ENCODE measurements at places on chromosomes 7 and 10.

GRCh38 chr10:369684-370448 lies 234.6 kb downstream of the ZMYND11 start:
- DNase-seq = no peak

- DNase-seq = no peak
Measured at GRCh38 chr10:133526957-133527588, at the start of gene CYP2E1. Gene CYP2E1 (plus strand): TSS chr10:133527363. CDS start chr10:133527396, 33 bp downstream.

DNA sequence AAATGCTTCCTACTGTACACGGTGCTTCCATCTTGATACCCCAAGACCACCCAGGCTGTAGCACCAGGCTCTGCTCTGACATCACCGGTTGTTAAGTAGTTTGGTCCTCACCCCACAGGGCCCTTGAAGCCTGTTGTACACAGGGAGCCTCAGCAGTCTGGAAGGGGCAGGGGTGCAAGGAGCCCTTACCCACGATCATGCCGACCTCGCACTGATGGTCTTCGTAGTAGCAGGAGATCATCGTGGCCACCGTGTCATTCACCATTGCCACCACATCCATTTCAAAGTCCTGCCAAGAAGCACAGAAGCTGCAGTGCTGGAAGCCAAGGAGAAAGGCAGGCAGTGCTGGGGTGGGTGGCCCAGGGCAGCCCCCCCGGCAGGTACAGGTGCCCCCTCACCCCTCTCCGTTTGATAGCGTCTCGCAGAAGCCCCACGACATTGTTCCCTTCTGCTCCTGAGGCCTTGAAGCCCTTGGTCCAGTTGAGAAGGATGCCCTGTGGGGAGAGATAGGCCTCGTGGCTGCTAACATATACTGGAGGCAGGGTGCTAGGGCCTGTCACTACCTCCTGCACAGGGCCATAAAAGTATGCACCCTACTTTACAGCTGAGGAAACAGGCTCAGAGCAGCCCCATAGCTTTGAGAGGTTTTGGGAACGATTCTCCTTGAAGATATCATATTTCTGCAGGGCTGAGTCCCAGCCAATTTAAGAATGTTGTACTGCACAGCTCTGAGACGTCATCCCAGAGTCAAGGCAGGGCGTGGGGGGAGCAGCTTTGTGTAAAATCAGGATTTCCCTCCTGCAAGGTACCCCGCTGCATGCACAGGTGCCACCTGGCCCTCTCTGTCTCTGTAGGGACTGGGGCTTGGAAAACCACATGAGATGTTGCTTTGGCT lies 8.7 kb upstream of the MYL7 start:
- no peak for DNase-seq

GRCh38 chr7:77837966-77838365 lies 39.4 kb downstream of the PHTF2 start:
- no peak for DNase-seq

DNA sequence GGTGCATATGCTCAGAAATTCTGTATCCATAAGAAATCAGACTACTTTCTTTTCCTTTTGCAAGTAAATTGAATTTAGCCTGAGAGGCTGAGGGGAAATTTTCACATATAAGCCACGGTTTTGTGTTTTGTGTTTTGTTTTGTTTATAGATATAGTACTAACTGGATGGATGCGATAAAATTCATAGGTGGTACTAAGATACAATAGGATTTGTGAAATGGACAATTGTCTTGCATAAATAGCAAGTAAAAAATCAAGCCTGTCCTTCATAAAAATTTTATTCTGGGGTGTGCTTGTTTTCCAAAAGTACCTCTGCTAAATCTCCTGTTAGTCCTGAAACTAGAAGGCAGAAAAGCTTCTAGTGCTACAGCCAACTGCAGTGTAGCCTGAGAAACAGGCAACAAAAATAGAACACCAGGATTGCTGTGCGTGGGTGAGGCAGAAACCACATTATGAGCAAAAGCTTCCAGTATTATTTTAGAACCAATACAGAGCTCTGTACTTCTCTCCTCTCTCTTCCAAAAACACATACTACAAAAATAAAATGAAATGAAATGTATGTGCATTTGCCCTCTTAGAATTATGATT lies 634 bp upstream of the HDAC9 start:
- DNase-seq = peak; percentile 41

DNA sequence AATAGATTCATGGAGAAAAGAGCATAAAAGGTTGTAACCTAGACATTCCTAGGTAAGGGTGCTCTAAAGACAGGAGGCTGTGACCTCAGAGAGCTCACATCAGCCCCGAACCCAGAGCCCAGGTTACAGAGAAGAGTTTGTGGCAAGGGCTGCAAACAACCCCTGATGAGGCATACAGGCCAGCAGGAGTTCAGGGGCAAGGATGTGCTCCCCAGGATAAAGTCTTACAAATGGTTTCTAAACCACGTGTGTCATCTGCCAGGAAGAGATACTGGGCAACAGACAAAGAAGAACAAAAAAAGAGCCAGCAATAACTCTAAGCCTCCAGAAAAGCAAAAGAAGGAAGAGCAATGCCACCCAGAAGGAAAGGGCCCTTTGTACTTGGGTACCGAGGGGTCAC lies 27.7 kb downstream of the NCAPG2 start:
- DNase-seq = no peak

DNA sequence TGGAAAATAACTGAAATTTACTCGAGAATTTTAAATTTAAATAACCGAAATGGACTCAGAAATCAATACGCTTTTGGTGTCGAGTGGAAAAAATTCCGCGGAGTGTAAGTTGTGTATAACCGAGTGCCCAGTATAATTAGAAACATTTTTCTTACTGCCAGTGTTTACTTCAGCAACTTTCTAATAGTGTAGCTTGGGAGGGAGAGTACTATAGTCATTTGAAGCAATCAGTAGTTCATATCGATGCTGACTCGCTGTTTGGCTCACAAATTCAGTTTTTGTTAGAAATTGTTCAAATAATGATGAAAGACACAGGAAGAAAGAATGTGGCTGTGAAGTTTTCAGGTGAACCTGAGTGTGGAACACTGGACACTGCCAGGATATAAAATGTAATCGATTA lies 658.6 kb upstream of the FOXK1 start:
- no peak for DNase-seq

DNA sequence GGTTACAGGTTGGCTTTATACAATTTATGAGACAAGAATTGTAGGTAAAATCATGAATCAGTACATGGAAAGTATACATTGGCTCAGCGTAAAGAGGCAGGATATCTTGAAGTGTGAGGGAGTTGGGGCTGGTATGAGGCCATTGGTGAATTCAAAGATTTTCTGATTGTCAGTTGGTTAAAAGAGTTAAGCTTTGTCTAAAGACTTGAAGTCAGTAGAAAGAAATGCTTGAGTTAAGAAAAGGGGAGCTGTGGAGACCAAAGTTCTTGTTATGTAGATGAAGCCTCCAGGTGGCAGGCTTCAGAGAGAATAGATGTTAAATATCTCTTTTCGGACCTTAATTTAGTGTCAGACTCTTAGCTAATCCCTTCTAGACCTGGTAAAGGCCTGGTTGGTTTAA lies 341.0 kb downstream of the GALNT17 start:
- no peak for DNase-seq

DNA sequence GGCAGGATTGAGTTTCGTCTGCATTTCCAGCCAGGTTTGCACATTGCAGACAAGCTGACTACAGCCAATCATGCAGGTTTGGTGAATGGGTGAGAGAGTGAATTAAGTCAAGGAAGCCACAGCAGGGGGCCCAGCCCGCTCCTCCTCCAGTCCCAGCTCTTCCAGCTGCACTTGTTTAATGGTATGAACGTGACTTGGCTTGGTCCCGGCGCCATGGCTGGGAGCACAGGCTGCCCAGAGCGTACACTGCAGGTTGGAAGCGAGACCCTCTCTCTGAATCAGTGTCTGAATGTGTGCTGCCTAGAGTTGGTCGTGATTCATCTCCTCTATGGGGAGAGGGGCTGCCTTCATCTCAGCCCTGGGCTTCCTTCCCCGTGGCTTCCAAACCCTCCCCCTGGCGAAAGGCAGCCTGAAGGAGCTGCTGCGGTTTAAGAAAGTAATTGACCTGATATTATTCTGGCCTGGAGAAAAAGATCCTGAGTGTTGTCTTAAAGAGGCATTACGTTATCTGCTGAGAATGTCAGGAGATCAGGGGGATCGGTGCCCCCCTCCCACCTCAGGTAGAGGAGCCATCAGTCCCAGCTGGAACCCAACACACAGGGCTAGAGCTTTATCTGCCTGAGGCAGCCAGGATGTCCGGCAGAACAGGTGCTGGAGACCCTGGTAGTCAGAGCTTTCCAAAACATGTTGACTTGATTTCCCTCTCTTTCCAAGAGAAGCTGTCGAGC lies 132.1 kb downstream of the COL26A1 start:
- no peak for DNase-seq

DNA sequence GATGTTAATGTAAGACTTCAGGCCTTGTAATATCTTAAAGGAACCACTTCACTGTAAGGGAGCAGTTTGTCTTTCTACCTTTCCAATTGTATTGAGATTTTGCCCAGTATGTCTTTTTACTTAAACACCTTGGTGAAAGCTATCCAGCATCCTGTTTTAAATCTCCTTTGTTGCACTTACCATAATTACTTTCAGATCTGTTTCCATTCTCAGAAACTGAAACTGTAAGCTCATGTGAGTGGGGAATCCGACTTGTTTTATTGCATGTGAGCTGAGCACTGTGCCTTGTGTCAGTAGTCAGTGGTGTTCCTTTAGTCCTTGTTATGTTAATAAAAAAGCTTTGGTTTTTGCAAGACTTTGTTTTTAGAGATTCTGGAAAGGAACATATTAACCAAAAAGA lies 42.2 kb downstream of the BMPR1A start:
- no peak for DNase-seq

- DNase-seq = no peak
Measured at GRCh38 chr7:22826593-22826992, 3.9 kb upstream of the TOMM7 start.

GRCh38 chr7:31767686-31768358 lies 80.8 kb downstream of the PPP1R17 start:
- no peak for DNase-seq

DNA sequence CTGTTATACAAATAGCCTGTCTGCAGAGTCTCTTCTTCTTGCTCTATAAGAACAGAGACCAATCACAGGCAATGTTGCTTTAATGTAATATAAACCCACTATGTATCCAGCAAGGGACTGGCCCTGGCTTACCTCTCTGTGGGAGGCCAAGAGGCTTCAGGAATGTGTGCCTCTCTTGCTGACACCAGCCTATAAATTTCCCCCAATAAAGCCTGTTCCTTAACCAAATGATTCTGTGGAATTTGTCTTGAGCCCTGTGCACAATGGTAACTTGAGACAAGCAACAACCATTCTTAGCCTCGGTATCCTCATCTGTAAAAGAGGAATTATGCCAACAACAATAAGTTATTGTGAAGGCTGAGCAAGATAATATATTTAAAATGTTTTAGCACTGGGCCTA lies 563.7 kb downstream of the GRM8 start:
- no peak for DNase-seq

DNA sequence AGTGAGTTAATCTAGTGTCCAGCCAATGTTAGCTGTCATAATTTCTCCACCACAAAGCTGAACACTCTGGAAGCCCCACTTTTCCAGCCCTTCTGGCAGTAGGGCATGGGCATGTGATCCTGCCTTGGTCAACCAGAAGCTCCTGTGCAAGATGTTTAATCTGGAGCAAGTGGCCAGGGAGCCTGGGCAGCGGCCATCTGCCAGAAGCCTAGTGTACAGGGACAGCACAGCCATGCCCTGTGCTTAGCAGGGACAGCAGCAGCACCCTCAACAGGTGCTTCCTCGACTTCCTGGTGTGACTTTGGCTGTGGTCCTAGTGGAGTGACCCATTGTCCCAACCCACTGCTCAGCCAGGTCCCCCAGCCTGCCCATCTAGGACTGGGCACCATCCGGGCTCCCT lies 10.3 kb downstream of the RBP3 start:
- no peak for DNase-seq

GRCh38 chr10:128161031-128161430 lies 34.8 kb upstream of the MKI67 start:
- DNase-seq = no peak

DNA sequence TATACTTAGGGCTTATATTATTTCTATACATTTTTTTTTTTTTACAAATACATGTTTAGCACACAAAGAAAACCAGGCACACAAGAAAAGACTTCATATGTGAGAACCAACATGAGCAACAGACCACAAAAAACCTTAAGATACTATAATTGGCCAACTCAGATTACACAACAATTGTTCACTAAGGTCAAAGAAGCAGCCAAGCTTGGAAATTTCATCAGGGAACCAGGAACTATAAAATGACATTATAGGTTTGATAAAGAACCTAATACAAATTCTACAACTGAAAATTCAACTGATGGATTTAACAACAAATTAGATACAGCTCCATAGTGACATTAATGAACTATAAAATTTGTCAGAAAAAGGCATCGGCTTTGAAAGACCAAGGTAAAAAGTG lies 4.4 kb upstream of the LUC7L2 start:
- DNase-seq = no peak

DNA sequence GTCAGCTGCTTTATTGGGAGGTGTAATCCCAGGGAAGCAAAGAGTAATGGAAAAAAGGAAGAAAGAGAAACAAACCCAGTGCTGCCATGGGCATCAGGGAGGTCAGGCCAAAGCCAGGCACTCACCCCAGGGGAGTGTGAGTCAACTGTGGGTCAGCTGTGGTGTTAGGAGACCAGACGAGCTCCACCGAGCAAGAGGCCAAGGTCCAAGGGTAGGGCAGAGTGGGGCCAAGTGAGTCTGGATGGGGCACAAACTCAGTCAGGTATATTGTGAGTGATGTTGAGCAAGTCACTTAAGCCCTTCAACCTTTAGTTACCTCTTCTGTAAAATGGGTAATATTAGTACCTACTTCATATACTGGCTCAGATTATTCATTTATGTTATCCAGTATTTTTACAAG lies 30.4 kb upstream of the CDK13 start:
- DNase-seq = no peak

DNA sequence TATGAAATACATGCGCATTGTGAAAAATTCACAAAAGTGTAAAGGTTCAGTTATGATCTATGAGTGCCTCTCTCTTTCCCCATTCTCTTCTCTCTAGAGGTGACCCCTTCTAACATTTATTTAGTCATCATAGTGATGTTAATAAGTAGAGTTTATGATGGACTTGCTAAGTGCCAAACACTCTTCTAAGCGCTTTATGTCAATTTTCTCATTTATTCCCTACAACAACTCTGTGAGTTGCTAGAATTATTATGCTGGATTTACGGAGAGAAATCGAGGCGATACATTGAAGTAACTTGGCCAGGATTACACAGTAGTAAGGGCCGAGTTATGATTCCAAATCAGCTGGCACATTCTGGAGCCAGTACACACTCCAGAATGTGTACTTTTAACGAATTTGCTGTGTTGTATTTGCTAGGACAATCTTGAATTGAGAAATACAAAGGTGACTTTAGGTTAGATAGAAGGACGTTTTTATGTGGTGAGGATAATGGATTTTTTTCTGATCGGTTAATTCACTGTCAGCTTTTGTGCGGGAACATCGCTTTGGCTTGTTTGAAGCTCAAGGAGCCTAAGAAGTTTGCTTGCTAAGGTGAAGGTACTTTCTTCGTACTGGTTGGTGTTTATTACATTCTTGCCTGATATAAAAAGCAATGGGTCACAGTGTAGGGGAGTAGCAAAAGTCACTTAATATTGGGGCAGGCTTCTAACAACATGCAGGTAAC lies 1.4 kb downstream of the ATRNL1 start:
- DNase-seq = no peak

- DNase-seq = peak; percentile 37
Measured at GRCh38 chr10:93357680-93358079, 124.5 kb downstream of the MYOF start.

- DNase-seq = no peak
Measured at GRCh38 chr10:83990126-83990525, 149.2 kb upstream of the GHITM start.

All from NCI-H1092 (cell line).